ENCODE measurements at places on chromosomes 2 and 18. TPM values are rescaled to one million over a fixed set of nuclear protein-coding genes. Genes with fewer than 3 reads are reported as not detected.
A peak's percentile ranks its signal among the peaks of the same experiment; 100 is the strongest.

DNA sequence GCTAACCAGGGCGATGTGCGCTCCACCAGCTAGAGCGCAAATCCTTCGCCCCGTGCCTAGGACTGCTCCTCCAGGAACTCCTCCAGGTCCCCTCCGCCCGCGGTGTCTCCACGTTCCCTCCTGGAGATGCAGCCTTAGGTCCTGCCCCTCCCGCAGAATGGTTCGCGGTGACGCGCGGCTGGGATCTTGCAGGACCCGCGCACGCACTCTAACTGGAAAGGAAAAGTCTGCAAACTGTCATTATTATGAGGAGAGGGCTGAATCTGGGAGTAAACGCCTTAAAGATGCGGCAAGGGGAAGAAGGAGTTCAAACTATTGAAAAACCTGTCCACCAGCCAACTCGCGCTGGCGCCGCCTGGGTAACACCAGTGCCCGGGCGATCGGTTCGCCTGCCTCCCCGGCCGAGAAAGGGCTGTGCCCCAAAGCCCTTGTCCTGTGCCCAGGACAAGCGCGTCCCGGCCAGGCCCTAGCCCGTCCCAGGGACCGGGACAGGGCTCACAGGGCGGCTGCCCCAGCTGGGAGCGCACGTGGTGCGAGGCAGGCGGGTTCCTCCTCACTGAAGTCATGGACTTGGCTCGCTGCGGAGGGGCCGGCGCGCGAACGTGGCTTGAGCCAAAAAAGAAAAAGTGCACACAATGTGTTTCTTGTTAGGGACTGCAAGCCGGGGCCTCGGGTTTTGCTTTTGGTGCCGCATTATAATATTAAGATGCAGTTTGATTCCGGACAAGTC is 5.5 kb upstream of the ID2 start:
- DNase-seq: peak; percentile 79

Gene GATA6
- total RNA-seq: 9.8 TPM

DNA sequence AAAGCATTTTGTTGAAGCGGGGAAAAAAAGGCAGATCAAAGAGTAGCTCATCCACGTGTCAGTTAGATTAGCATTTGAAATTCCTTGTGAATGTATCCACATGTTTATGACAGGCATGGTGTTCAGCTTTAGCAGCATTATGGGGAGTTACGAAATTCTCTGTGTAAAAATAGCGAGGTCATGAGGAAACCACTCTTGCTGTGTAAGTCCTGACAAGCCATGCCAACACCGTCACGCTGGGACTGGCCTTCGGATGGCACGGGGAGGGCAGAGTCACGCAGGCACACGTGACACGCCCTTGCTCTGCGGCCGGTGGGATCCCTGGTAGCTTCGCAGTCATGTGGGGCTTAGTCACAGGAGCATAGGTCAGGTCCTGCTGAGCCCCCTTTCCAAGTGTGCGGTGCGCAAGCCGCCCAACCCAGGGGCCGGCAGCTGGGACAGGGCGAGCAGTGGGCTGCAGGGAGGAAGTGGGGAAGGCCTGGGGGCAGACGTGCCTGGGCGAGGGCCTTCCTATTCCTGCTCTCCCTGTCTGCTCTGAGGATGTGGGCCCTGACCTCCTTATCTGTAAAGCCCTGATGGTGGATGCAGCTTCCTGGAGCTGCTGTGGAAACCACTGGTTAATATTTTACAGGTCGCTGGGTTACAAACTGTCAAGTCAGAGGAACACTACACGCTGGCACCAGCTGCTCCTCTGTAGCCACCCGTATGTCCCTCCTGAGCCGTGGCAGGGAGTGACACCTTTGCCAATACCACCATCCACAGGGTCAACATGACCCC is 18.0 kb downstream of the MBP start:
- DNase-seq: peak; percentile 93

- DNase-seq: no peak
These were observed 273.3 kb downstream of the GBX2 start for GRCh38 chr2:235894839-235895238.

Data from prostate gland (tissue), 2 donors.